Amniotic epithelial cell (primary cell): ENCODE measurements at places on chromosomes 11 and 22.

- peak; percentile 83 for DNase-seq
These were observed 44.5 kb upstream of the TEAD1 start for GRCh38 chr11:12629601-12630313.

GRCh38 chr22:44298406-44299091 is 14.2 kb downstream of the SHISAL1 start:
- no peak for DNase-seq

GRCh38 chr11:100010393-100010792 is 676.7 kb upstream of the ARHGAP42 start:
- DNase-seq, result no peak

- no peak for DNase-seq
These were observed 372.1 kb downstream of the BRD1 start for GRCh38 chr22:49455595-49455994.

GRCh38 chr11:43874738-43875137 is 5.9 kb upstream of the ALKBH3 start:
- no peak for DNase-seq

- DNase-seq, result no peak
These were observed 134.3 kb upstream of the C11orf58 start for GRCh38 chr11:16603890-16604793.

DNA sequence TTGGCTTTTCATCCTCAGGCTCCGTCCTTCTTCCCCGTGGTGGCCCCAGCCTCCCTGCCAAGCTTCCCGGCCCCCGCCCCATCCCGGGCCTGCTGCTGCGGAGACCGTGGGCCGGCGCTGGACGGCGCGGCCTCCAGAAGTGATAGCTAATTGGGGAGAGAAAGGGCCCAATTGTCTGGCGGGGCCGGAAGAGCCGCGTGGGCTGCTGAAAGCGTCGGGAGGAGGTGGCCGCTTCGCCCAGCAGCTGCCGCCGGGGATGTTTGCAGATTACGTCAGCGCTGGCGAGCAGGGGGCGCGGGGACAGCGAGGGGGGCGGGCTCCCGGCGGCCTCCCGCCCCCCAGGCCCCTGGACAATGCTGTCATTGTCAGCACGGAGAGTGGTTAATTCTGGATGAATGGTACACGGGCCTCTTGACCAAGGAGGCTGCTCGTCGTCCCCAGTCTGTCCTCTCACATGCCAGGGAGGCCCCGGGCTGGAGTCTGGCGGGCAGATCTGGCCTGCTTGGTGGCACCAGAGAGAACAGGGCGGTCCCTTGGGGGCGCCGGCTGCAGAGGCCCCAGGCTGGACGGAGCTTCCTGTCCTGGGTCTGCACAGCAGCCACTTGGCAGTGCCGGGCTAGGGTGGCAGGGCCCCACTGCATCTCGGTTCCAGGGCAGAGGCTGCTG is 1.6 kb downstream of the SMIM38 start:
- DNase-seq, result no peak

DNA sequence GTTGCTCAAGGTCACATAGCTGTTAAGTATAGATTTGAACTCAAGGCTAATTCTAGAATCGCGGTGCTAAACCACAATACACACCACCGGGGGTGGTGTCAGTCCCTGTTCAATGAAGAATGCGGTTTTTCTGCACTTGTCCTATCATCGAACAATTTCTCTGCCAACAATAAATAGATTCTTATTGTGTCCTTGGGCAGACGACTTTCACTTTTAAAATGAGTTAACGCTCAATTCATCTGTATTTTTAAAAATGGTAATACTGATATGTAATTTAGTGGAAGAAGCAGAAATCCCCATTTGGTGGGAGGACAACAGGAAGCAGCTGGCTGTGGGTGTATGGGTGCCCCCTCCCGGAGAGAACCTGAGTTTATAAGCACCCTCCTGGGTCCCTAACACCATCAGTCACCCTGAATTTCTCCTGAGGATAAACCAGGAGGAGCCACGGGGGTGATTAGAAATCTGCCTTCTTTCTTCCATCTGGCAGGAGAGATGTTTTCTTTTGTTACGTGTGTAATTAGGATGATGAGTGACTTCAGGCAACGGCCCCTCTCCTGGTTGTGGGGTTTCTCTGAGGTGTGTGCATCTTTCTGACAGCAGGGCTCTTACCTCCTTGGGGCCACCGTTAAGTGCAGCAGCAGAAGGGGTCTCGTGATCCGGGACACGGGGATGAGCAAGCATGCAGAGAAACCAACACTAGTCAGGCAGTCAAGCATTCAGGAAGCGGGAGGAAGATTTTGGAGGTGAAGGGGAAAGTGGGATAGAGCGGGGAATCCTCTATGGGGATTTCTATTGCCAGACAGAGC is 87.7 kb downstream of the GRAMD1B start:
- no peak for DNase-seq

DNA sequence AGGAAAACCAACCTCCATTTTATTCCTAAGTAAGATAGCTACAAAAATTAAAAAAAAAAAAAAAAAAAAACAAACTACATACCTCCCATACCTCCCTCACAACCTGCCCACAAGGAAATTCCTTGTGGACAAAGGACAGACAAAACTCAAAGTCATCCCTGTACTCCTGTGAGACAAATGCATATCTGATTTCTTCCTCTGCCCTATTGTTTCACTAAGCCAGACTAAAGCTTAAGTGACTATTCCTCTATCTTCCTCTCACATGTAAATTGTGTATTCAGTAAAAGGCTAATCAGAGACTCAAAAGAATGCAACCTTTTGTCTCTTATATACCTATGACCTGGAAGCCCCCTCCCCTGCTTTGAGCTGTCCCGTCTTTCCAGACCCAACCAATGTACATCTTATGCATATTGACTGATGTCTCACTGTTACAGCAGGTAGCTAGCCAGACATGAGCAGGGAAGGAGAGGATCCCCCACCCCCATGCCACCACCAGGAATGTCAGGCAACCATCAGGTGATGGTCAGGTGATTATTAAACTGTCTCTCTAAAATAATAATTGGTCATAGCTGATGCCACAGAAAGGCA is 289.4 kb downstream of the SBF2 start:
- no peak for DNase-seq

DNA sequence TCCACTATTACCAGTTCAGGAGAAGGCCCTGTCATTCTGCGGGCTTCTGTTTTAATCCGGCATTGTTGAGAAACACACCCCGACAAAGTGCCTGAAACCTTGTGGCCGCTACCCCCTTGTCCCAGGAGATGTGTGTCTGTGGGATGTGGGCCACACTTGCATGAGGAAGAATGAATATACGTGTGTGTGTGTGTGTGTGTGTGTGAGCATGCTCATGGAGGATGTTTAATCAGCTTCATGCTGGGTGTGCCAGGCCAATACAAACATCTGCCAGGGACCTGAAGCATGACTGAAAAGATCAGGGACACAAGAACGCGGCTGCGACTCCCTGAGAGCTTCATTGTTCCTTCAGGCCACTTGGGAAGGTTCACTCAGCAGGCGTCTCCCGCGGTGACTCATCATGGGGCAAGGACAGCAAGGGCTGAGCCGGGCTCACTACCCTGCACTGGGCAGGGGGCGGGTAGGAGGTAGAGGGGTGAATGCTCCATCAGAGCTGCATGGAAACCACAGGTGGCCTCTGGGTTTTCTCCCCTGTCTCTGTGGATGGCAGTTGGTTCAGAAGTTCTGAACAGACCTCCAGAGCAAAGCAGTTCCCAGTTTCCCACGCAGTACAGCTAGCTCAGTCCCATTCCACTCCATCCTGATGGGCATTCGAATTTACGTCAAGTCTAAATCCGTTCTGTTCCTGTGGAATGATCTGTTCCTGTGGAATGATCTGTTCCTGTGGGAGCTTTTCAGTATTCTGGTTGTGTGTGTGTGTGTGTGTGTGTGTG is 7.0 kb upstream of the MALAT1 start:
- peak; percentile 99 for DNase-seq

DNA sequence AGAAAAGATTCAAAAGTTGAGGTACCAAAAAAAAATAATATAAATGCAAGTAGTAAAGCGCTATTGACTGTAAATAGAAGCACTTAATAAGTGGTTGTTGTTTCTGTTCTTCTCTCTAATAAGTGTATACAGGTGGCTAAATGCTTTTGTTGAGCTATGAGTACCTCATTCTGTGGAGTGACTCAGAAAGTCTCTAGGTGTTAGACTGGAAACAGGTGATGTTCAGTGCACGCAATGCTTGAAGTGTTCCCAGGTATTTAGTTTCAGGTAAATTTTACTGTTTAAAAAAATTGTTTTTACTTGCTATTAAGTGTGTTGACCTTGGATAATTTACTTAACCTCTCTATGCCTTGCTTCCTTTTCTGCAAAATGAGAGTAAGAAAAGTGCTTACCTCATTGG is 24.2 kb downstream of the POU2AF3 start:
- no peak for DNase-seq

DNA sequence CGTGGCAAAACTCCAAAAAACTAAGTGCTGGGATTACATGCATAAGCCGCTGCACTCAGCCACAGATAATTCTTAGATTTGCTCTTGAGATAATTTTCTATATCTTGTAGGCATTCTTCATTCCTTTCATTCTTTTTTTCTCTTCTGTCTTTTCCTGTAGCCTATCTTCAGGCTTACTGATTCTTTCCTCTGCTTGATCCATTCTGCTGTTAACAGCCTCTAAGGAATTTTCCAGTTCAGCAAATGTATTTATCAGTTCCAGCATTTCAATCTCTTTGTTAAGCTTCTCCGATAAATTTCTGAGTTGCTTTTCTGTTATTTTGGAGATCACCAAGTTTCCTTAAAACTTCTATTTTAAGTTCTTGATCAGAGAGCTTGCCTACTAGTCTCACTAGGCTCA is 46.7 kb downstream of the SMC1B start:
- DNase-seq, result peak; percentile 2

DNA sequence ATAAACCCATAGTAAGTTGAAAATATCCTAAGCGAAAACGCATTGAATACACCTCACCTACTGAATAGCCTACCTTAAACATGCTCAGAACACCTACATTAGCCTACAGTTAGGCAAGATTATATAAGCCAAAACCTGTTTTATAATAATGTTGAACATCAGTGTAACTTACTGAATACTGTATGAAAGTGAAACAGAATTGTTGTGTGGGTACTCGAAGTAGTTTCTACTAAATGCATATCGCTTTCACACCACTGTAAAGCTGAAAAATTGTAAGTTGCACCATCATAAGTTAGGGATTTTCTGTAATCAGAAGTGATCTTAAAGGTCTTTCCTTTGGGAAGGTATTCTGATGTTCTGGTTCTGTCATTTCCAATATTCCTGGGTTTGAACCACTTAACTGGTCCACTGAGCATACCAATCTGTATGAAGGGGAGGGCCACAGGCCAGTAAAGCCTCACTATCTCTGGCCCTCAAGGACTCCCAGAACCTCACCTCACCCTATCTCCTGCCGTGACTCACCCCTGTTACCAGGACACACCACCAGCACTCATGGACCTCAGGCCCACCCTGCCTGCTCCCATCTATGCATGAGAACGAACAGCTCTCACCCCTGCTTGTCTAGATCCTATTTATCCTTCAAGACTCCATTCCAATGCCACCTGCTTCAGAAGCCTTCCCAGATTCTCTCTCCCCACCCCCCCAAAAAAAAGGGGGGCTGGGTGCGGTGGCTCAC is 70.0 kb downstream of the NAT10 start:
- DNase-seq, result no peak

GRCh38 chr11:1230456-1231395 is 7.9 kb downstream of the MUC5B start:
- no peak for DNase-seq

DNA sequence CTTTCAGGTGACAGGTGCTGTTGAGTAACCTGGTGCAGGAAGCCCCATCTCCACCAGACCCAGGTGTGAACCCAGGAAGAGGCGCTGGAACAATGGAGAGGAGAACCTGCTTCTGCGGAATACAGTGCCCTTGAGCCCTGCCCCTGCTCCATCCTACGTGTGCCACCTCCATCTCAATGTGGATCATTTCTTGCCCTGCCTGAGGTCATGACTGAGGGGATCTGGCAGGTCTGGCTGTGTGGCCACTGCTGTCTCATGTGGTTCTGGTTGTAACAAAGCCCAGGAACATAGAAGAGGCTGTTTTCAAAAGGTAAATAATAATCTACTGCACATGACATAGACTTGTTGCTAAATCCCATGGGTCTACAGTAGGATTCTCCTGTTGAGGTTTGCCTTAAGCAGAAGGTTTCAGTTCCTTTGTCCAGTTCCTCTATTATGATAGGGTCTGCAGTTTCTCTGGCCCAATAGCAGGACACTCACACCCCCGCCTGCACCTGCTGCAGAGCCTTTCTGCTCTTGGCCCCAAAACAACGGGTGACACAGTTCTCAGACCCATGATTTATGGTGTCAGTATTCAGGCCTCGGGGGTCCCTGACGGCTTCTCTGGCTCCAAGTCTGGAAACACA is 113.5 kb upstream of the IGLL5 start:
- no peak for DNase-seq

DNA sequence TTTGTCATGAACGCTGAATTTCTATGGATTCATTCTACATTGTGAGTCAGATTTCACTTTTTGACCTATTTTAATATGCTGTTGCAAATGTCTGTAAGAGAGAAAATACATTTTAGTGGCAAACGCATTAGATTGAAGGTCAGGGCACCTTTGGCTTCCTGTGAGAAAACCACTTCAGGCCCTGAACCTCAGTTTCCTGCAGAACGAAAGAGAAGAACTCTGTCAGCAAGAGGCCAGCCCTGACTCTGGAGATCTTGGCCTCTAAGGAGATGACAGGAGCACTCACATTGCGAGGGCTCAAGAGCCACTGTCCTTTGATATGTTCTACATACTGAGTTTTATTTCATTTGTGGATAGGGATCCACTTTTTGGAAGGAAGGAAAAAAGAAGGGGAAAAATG is 83.6 kb downstream of the KCNJ1 start:
- no peak for DNase-seq

GRCh38 chr11:128095466-128095981 is 491.8 kb downstream of the ETS1 start:
- peak; percentile 69 for DNase-seq

DNA sequence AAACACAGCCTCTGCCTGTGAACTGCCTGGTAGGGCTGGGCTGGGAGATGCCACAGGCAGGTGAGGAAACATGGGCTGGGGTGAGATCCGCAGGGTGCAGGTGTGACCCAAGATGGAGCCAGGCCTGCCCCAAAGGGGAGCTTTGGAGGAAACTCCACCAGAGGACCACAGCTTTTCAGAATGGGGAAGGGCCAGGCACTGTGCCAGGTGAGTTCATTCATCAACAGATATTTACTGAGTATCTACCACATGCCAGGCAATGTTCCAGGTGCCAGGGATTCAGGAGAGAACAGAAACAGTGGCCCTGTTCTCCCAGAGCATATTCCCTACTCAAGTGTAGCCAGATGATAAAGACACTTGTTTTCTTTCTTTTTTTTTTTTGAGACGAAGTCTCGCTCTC is 11.2 kb downstream of the RTN4RL2 start:
- no peak for DNase-seq

- no peak for DNase-seq
These were observed 53.7 kb downstream of the TECTA start for GRCh38 chr11:121154486-121155314.

GRCh38 chr11:59542142-59542810 is 30.9 kb downstream of the OR4D9 start:
- no peak for DNase-seq

GRCh38 chr11:78147807-78148206 is 8.4 kb upstream of the ALG8 start:
- DNase-seq, result no peak

GRCh38 chr22:36280379-36280778 is 27.4 kb downstream of the APOL1 start:
- DNase-seq, result peak; percentile 42

- peak; percentile 82 for DNase-seq
These were observed 25.8 kb upstream of the KCNQ1OT1 start for GRCh38 chr11:2725368-2726300.

GRCh38 chr11:109378034-109378433 is 44.0 kb upstream of the C11orf87 start:
- DNase-seq, result no peak
